Activated CD4-positive, alpha-beta T cell treated with anti-CD3 and anti-CD28 coated beads, Interleukin-2, amount 50 U/mL, for 1 hour (primary cell): ENCODE measurements at places on chromosomes 2 and 18.

DNA sequence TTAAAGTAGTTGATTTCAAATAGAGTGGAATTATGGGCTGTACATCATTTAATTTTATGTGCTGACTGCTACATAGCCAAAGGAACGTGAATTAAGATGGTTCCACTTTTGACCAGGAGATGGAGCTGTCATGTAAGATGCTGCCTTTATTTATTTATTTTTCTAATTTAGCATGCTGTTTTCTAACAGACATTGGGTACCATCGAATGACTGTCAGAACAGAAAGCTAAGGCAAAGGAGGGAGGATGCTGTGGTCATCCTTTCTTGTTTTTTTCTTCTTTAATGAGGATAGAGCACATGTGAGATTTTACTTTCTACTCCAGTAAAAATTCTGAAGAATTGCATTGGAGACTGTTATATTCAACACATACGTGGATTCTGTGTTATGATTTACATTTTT lies at the start of gene SCN2A:
Gene SCN2A (plus strand): TSS at position 185 of the 400 bp plus-strand sequence. CDS start 56,410 bp downstream, outside the sequence.
- no peak for DNase-seq

DNA sequence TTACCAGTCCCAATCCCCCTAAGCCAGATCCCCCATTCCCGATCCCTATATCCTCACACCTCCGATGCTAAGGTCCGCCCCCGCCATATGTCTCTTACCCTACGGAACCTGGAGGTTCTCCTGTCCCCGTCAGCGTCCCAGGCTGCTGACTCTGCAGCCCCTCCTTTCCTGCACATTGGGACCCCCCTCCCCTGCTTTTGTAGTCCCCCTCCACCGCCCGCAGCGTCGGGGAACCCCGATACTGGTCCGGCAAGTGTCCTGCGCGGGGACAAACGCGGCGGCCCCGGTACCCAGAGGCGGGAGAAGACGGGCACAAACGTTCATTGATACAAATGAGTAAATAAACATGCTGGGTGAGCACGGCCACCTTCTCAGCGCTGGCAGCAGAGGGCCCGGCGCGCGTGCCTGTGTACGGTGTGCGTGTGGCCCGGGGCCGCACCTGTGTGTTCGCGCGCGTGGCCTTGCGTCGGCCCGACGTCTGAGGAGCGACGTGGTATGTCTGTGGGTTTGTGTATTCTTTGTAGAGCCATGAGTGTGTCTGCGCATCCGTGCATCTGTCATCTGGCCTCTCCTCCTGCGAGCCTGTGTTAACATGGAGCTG lies 2.0 kb upstream of the CYP26B1 start:
- DNase-seq = no peak

GRCh38 chr2:241564596-241565410 lies 6.3 kb downstream of the BOK start:
- DNase-seq = no peak

DNA sequence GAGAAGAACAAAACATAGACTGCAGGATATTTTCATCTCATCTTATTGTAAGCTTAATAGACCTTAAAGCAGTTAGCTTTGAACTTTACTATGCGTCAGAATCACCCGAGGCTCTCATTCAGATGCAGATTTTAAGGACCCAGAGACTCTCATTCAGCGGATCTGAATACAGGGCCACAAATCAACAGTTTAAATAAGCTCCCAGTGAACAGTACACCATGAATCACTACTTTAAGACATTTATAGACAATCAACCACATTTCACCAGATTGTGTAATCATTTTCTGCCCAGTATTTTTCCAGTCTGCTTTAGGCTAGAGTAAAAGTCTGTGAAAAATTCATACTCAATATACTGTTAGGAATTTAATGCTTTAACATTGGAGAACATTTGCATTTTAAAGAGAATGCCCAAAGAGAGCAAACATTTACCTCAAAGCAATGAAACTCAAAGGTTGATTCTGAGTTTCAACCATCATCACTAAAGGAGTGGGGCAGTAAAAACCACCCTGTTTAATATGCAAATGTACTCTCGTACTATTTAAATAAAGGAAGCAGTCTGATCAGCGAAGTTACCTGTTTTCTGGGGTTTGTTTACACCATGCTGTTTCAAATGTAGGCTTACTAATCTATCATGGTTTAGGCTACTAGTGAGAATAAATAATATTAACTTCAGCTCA lies 11.0 kb upstream of the ALPK2 start:
- DNase-seq = no peak

DNA sequence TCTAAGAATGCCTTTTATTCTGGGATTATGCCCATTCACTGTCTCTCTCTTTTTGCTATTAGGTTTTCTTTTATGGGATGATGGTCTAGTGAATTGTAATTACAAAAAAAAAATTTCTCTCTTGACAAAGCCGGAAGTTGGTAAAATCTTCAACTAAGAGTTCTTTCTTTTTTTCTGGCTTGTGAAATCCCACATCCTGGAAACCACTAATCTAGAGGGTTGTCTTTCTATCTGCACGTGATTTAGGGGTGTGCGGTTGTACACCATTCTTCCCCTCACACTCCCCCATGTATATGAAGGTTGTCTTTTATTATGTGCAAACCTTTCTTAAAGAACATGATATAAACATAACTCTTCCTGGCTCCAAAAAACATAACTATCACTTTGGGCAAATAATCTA lies 52.0 kb downstream of the GATA6 start:
- no peak for DNase-seq

DNA sequence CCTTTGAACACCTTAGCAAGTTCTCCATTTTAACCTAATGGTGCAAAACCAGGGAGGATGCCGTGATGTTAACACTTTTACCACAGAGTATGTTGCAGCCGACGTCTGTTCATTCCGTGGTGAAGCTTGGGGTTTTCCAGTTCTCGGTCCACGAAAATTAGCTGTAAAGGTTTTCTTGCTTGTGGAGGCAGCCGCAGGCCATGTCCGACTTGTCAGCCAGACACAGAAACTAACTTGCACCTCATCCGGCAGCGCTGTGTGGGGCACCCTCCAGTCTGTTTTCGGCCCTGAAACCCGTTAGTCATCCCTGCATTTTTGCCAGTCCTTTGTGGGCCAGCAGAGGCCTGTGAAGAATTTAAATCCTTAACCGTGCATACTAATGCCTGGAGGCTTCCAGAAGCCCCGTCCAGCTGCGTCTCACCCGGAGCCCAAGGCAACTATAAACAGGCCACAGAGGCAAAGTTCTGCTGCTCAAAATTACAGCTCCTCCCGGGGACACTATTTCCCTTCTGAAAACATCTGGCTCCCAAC lies 70.6 kb downstream of the SH3YL1 start:
- DNase-seq = no peak

- DNase-seq = no peak
These were observed 119.0 kb upstream of the ARHGAP28 start for GRCh38 chr18:6610466-6610865.

- no peak for DNase-seq
These were observed 79.1 kb downstream of the TWIST2 start for GRCh38 chr2:238926761-238927611.

- no peak for DNase-seq
These were observed 373.2 kb upstream of the FIGN start for GRCh38 chr2:164109006-164109405.

- DNase-seq = no peak
These were observed 60.9 kb downstream of the ATF2 start for GRCh38 chr2:175107146-175107545.

GRCh38 chr18:71209944-71210343 lies 921.1 kb downstream of the SOCS6 start:
- DNase-seq = no peak

DNA sequence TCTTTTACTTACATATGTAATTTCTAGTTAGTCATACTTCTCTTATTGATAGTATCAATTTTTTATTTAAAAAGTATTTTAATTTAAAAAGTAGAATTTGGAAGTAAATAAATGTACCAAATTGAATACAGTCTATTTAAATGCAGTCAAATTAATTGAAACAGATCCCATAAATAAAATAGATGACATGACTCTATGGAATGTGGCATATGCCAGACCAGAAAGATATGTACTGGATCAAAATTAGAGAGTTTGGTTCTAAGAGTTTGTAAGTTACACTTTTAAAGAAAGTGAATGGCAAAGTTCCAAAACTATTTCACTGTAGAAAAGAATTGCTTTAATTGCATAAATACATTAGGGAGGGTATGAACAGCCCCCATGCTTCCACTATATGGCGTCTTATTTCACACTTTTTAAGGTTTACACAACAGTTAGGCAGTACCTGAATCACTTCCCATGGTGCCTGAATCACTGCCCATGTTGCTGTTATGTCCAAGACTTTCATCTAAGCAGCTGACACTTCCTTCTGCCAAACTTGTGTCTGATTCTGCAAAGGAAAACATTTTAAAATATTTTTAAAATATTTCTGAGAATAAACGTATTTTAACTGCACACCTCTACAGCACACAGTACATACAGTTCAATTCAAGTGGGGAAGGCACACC lies 25.2 kb downstream of the IFIH1 start:
- DNase-seq = no peak

DNA sequence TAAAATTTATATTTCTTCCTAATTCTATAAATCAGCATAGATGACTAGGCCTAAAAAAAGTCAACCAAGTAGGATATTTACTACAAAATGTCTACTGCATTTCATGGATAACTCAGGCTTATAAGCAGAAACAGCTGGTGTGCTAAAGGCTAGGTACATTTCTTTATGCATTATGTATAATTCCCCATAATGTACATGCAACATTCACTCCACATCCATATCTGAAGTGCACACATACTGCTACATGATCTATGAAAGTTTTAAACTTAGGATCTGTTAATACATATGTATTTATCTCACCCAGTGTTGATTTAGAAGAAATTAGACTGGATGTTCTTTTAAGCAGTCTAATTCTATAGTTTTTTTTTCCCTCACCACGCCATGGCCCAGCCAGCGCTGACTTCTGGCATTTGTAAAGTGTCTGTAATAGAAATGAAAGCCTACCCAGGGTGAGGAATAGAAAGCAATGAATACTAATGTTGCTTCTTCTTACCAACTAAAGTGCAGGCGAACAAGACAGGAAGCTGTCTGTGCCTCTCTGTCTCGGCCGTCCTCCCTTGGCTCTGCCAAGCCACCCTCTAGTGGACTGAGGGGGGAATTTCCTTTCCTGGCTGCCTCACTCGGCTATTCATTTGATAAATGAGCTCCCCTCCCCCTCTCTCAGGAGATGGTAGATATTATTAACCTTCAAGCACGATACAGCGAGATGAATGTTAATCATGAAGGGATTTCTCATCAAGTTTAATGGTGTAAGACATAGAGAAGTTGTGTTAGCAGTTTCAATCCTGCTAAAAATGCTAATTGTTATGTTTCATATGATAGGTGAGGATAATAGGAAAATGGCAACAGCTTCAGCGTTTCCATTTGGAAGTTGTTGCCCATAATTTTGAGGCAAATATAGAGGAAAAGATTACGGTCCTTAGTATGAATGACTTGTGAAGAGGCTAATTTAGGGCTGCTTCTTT lies 384.5 kb downstream of the MTX2 start:
- DNase-seq = no peak

DNA sequence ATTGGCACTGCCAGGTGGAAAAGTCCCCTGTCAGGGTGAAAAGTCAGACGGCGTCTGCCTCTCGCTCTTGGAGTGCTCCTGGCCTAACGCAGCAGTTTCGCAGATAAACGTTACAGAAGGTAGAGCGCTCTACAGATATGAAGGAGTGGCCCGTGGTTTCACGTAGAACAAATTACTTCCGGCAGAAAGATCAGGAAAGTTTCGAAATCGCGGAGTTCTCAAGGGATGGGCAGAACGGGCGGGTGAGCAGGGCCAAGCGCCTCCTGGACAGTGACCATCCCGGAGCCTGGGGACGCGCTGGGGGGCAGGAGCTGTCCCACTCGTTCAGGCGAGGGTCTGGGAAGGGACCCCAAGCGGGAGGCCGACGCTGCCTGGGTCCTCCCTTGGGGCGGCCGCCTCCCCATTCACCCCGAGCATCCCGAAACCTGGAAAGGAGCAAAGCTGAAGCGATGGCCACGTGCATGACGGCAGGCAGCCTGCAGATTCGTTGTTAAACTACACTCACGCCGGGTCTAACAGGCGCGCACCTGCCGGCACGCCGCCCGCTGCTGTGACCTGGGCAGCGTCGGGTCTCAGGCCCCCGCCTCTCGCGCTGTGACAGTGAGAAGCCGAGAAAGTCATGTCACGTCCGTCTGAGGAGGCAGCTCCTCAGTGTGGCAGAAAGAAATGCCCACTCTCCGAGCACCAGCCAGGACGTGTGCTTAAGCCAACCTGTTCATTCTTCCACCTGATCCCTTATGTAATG lies 122.9 kb upstream of the SALL3 start:
- no peak for DNase-seq

- no peak for DNase-seq
These were observed 29.0 kb upstream of the TNS1 start for GRCh38 chr2:218031771-218032257.

DNA sequence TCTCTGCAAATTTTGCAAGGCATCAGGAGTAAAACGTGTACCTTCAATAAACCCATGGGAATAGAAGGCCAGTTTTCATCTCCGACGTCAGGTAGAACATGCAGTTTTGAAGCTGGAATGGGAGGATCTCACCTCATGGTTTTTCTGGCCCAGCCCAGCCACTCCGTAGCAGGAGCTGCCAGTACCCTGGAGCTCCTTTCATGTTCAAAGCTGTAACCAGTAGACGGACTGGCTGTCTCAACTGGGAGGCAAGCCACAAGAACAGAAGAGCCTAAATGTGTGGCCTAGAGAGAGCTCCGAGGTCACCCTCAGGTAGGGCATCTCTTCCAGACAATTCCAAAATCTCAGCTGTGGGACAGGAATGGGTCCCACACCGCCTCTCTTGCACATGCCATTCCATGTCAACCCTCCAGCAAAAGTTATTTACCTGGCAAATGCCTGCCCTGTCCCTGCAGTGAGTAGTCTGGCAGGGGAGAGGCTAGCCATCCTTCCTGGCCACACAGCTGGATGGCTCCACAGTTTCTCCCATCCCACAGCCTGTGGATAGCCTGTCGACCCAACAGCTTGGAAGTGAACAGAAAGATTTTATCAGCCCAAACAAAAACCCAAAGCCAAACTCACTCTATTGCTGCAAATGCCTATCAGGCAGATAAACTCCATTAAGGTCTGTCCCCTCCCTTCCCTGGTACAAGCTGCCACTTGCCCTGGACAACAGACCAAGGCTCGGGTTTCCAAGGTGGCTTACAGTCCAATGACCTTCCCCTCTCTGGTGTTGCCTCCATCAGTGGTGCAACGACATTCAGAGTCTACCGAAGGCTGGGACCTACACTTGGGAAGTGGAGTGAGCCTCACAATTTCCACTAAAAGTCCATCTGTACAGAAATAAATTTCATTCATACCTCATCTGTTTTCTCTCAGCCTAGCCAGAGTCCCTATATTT lies 27.8 kb downstream of the CRACDL start:
- no peak for DNase-seq

- DNase-seq = no peak
These were observed 78.6 kb upstream of the SH3BP4 start for GRCh38 chr2:234873103-234873827.

- DNase-seq = no peak
These were observed 163.1 kb downstream of the TMEM18 start for GRCh38 chr2:513981-514706.
